ENCODE measurements at places on chromosomes 6 and 20.

GRCh38 chr20:50737352-50737751 lies 6.0 kb downstream of the PARD6B start:
- no peak for DNase-seq

- DNase-seq = no peak
These were observed 139.7 kb upstream of the PTPRK start for GRCh38 chr6:128659878-128660622.

- no peak for DNase-seq
These were observed 51.6 kb upstream of the OGFRL1 start for GRCh38 chr6:71236926-71237434.

DNA sequence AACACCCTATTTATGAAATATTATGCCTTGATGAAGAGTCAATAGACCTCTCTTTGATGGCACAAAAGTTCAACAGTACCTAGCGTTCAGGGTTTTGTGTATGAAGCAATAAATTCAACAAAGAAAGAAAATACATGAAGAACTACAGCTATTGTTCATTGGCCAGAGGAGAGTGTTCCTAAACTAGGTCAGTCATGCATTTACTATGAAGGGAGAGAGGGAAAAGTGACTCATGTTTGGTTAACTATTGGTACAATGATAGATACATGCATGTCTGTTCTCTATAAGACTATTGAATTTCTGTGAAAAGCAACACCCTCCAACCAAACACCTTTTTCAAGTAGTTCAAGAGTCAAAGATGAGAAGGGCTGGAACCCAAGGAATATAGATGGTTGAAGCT lies 50.7 kb downstream of the CLIC5 start:
- DNase-seq = no peak

DNA sequence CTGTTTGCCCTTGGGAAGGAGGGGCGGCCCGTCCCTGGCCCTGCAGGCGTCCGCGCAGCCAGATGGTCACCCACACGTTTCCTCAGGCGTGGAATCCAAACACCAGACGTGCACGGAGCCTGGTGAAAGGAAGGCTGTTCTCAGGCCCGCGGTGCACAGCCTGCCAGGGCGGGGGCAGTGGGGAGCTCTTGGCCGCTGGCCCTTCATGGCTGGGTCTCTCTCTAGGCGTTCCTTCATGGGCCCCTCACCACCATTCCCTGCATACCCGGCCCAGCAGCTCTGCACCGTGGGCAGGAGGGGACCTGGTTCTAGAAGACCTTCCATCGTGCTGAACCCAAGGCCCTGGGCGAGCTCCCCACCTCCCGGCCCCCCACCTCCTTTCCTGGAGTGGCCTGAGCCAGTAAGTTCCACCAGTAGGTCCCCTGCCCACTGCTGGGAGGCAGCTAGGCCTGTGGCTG lies 30.4 kb upstream of the SMOC2 start:
- no peak for DNase-seq

DNA sequence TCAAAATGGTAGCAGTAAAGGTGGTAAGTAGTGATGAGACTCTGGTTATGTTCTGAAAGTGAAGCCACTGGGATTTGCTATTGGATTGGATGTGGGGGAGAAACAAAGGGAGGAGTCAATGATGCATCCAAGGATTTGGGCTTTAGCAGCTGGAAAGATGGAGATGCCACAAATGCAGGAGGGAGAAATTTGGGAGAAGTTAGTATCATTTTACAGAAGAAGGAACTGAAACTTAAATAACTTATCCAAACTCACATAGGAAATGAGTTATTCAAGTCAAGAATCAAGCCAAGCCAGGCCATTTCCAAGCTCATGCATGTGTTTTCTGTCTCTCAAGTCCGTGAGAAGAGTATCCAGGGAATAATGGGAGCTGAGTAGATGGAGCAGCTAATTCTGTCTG lies 155.1 kb upstream of the TNFAIP3 start:
- DNase-seq = no peak

DNA sequence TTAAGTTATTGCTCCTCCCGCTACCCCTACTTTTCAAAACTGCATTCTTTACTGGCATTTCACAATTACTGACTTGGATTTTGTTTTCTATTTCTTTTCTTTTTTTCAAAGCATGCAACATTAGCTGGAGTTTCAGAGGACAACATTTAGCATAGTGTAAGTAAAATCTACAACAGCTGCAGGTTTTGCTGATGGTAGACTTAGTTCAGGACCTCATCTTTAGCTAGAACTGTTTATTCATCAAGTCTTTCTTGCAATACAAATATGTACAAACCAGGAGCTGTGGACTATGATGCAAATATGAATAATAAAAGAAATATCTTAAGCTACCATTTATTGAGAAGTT lies 728 bp upstream of the CEP162 start:
- no peak for DNase-seq

DNA sequence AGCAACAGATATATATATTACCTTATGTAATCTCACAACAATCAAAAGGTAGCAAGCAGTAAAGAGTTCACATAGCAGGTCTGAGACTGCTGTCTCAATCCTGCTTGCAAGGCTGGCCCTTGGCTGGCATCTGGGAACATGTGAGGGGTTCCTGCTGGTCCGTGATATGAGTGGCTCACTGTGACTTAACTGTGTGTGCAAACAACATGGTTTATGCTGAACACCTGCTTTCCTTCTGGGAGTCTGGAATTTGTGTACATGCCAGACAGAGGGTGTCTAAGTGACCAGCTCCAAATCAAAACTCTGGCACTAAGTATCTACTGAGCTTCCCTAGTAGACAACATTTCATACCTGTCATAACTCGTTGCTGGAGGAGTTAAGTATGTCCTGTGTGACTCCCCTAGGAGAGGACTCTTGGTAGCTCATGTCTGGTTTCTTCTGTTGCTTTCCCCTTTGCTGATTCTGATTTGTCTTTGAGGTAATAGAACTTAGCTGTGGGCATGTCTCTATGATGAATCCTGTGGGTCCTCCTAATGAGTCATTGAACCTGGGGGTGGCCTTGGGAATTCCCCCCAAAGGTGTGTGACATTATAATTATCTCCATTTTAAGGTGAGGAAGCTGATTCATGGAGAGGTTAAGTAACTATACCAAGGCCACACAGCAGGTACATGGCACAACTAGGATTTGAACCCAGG lies 131.6 kb upstream of the NEDD9 start:
- no peak for DNase-seq

- no peak for DNase-seq
These were observed 188.7 kb upstream of the GMDS start for GRCh38 chr6:2434116-2434515.

GRCh38 chr6:40999569-40999968 lies 39.5 kb downstream of the UNC5CL start:
- DNase-seq = no peak

- DNase-seq = no peak
These were observed 72.8 kb downstream of the MAP3K5 start for GRCh38 chr6:136719280-136720044.

GRCh38 chr6:23587582-23587981 lies 538.4 kb upstream of the NRSN1 start:
- DNase-seq = no peak

DNA sequence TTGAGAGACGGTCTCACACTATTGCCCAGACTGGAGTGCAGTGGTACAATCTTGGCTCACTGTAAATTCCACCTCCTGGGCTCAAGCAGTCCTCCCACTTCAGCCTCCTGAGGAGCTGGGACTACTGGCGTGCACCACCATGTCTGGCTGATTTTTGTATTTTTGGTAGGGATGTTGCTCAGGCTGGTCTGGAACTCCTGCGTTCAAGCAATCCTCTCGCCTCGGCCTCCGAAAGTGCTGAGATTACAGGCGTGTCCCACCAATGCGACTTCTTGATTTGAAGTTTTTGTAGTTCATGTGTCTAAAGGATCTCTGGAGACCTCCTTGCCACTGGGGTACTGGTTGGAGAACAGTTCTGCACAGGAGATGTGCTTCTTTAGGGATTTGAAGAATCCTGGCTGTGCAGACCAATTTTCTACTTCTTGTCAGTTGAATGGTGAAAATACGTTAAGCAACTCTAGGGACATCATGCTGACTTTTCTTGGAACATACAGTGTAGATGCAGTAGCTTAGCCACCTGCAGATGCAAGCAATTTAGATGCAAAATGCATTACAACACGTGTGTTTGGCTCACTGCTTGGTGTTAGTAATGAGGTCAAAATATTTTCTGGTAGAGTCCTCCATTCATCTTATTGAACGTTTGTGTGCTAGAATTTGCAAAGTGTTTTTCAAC lies 28.2 kb downstream of the SYTL3 start:
- DNase-seq = no peak

DNA sequence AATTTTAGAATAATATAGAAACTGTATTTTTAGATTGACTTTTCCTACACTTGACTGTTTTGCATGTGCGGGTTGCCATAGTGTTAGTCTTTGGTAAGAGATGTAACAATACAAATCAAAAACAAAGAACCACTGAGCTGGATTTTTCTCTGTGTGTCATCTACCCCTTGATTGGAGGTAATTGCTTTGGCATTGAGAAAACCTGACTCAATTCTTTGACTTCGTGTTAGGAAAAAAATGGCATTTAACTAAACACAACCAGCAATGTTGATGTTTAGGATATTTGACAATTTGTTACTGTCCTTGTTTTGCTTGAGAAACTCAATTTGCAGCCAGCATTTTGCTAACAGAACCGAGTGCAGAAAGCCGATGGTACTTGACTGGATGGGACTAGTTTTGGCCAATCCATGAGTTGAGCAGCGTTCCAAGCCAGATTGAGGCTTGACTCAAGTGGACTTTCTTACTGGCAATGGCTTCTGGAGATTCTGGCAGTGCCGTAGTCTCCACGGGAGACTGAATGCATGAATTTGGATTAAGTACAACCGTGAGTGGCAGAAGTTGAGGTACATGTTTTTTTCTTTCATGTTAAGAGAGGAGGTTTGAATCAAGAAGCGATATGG lies 17.1 kb downstream of the TPBG start:
- DNase-seq = no peak

GRCh38 chr6:36753671-36754405 lies 56.2 kb downstream of the RAB44 start:
- DNase-seq = no peak

GRCh38 chr20:5933802-5934436 lies 16.4 kb downstream of the TRMT6 start:
- DNase-seq = no peak

Measured in C1 segment of cervical spinal cord (tissue), 14 donors.